ENCODE measurements at places on chromosomes 2 and 18.

DNA sequence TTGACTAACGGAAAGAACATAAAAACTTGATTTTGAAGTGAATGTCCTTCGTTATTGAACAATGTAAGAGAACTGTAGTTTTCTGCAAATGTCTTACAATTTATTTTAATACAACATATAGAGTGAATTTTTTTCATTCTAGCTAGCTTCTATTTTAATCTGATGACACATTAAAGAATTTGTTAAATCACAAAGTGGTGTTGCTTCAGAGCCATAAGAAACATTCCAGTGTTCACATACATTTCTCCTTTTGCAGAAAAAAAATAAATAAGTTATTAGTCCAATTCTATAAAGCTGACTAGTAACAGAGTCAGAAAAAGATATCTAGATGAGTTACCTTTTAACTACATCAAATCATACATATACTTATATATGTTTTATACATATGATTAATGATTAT, 914.3 kb upstream of the SLC39A10 start:
- no peak for DNase-seq

- DNase-seq, result no peak
Measured at GRCh38 chr2:235270956-235271355, 222.9 kb upstream of the AGAP1 start.

DNA sequence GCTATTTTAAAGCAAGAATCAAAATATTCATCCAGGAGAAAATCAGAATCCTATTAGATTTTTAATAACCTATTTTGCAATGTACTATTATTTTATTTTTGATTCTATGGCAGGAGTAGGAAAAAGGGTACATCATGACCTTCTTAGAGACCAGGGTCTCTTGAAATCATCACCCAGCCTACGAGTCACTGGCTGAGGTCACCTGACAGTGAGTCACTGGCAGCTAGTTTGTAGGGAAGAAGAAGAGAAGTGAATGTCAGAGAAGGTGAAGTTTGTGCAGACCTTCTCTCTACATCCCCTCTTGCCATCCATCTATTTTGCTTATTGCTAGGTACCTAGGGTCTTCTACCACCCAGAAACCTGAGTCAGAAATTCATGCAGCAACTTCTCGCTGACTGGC, 144.2 kb downstream of the ALK start:
- DNase-seq, result no peak

DNA sequence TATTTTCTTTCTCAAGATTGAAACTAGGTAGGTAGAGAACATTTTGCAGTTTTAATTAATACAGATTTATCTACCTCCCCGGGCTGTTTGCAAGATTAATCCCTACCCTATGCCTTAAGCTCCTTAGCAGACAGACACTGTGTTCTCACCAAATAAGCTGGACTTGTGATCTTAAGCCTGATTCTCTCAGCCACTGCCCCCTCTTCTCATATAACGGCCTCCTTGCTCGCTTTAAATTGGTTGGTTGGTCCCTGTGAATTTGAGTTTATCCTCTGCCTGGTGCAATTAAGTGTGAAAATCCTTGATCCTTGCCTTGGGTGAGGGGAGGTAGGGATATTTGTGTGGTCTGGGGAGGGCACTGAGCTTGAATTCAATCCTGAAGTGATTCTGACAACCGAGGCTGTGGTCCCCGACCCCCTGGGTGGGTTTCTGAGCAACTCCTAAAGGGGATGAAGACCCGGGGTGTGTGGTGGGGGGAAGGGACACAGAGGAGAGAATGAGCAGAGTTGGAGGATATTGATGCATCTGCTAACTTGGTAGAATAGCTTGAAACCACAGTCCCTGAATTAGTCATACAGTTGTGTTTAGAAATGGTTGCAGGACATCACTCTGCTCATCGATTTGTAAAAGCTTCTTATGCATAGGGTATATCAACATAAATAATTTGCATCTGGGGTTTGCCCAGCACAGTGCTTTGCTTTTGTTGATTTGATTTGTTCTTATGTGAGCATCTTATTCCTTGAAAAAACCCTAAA, 36.9 kb upstream of the NCKAP5 start:
- DNase-seq, result no peak

DNA sequence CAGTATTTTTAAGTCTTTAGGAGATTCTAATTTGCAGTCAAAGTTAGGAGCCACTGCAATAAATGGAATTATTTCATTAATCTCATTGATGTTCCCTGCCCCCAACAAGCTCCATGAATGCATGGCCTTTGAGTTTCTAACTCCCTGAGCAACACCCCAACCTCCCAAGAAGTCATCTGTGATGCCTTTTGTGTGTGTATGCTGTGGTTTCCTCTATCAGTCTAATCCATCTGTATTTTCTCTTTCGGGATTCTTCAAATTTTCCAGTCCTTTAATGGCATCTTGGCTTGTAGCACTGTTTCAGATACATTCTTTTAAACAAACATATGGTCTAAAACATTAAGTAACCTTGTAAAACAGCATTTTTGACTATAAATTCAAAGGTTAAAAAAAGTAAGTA, 16.8 kb downstream of the SERPINB10 start:
- DNase-seq, result no peak

- no peak for DNase-seq
Measured at GRCh38 chr18:789397-789796, 22.6 kb downstream of the YES1 start.

DNA sequence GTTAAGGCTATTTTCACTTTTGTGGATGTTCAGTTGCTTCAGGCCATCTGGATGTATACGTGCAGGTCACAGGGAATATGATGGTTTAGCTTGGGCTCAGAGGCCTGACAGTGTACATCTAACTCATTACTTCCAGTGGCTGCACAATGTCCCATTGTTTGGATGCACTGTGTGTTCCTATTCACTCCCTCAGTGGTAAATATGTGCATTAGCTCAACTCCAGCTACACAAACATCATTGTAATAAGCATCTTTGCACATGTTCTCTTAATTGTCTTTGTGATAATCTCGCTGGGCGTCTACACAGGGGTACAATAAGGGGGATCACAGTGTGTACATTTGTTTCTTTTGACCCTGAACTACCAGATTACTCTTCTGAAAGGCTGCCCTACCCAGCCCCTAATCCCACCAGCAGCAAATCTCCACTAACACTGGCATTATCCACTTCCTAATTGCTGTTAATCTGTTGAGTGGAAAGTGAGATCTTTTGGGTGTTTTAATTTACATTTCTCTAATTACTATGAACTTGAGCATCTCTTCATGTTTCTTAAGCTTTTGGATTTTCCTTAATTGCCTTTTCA, 56.1 kb upstream of the POLE4 start:
- no peak for DNase-seq

DNA sequence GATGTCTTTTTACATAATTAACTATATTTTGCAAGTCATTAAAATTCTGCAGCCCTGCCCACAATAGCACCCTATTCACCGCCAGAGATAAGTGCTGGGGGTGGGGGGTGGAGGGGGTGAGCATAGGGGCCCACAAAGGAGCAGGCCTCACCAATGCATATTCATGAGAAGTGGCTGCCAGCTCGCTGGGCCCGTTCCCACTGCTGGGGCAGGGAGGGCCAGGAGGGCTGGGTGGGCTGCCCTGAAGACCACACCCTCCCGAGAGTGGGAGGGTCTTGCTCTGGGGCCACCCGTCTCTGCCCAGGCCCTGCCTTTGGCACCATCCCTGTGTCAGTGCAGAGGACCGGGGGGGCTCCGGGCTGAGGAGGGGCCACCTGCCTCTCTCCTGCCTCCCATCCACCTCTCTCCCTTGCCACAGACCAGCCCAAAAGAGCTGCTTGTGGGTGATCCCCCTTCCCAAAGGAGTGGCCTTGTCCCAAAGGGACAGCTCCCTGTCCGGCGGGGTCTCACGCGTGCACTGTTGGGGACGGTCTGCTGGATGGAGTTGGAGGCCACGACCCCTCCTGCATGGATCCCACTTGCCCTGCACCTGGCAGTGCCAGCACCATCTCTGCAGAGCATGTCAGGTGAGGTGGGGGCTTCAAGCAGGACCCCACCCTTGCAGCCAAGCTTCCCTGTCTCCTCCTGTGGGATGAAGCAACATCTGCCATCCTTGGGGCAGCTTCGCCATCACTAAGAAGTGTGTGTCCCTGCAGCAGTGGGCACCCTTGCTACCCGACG, 138.8 kb upstream of the GPC1 start:
- no peak for DNase-seq

DNA sequence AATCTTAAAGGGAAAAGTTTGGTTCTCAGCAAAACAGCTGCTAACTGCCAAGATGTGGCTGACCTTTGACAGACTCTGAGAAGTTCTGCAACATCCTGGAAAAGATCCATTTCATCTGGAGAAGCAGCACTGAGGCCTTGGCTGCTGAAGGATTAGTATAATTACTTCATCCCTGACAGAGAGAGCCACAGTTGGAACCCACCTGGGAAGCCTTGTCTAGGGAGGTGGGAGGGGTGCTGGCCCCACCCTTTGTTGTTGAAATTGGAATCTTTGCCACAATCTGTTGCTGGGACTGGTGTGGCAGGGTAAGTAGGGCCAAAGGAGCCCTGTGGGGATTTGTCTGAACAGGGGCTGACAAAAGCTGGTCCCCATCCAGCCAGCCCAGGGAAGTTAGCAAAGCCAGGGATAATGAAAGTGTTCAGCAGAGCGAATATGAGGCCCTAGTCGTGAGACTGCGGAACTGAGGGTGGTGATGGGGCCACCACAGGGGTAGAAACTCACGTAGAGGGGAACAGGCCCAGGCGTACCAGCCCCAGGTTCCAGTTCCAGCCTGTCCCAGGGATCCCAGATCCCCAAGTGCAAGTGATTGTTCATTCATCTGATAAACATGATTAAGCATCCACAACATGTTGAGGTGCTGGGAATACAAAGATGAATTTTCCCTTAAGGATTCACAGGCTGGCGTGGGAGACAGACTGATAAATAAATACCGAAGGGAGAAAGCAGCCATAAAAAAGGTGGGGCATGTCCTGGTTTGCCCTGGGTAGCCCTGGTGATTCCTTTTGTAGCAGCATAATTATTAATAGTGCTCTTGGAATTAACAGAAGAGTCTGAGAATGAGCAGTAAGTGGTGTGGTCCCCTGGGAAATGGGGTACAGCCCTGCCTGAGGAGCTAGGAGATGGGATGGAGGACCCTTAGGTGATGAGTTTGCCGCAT, 60.0 kb downstream of the MYO1B start:
- DNase-seq, result no peak

DNA sequence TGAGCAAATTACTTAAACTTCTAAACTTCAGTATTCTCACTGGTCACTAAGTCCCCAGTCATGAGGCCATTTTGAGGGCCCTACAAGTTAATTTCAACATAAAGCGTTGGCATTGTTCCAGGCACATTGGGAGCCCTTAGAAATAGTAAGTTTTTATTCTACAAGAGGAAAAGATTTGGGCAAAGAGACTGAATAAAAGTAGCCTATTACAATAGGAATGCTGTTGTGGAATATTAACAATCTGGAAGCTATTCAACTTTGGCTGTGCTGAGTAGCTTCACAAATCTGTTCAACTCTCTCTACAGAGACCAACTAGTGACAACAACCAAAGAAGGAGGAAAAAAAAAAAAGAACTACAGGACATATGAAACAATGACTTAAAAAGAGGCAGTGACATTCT, 1287.5 kb upstream of the NXPH2 start:
- no peak for DNase-seq

GRCh38 chr2:175143678-175144077, 24.3 kb downstream of the ATF2 start:
- no peak for DNase-seq

GRCh38 chr2:98637401-98638147, 29.2 kb downstream of the UNC50 start:
- peak; percentile 62 for DNase-seq

GRCh38 chr2:1696472-1696871, 47.8 kb downstream of the PXDN start:
- no peak for DNase-seq

- no peak for DNase-seq
Measured at GRCh38 chr18:58491113-58491696, 137.7 kb downstream of the ALPK2 start.

DNA sequence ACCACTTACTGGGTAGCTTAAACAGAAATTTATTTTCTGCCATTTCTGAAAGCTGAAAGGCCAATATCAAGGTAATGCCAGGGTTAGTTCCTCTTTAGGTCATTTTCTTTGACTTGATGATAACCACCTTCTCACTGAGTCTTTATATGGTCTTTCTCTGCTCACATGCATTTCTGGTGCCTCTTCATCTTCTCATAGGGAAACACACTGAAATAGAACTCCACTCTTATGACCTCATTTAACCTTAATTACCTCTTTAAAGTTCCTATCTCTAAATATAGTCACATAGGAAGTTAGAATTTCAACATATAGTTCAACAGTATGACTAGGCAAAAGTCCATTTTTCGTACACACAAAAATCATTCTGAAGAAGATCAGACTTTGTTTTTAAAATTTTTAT, 616.8 kb upstream of the VRK2 start:
- no peak for DNase-seq

- no peak for DNase-seq
Measured at GRCh38 chr2:37657471-37657870, 14.0 kb downstream of the CDC42EP3 start.

GRCh38 chr18:27645929-27646328, 460.8 kb upstream of the CHST9 start:
- DNase-seq, result no peak

DNA sequence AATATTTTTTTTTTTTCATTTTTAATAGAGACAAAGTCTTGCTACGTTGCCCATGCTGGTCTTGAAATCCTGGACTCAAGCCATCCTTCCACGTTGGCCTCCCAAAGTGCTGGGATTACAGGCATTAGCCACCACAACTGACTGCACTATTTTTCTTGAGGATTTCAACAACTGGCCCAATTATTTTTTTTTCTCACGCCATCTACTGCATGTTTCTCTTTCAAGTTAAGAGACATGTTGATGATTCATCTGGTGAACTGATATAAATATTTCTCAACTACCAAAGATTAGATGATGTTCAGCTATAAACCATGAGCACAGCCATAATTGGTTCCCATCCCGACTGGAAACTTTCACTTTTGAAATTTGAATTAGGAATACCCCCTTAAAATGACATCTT, 688.4 kb upstream of the SYT4 start:
- DNase-seq, result no peak

DNA sequence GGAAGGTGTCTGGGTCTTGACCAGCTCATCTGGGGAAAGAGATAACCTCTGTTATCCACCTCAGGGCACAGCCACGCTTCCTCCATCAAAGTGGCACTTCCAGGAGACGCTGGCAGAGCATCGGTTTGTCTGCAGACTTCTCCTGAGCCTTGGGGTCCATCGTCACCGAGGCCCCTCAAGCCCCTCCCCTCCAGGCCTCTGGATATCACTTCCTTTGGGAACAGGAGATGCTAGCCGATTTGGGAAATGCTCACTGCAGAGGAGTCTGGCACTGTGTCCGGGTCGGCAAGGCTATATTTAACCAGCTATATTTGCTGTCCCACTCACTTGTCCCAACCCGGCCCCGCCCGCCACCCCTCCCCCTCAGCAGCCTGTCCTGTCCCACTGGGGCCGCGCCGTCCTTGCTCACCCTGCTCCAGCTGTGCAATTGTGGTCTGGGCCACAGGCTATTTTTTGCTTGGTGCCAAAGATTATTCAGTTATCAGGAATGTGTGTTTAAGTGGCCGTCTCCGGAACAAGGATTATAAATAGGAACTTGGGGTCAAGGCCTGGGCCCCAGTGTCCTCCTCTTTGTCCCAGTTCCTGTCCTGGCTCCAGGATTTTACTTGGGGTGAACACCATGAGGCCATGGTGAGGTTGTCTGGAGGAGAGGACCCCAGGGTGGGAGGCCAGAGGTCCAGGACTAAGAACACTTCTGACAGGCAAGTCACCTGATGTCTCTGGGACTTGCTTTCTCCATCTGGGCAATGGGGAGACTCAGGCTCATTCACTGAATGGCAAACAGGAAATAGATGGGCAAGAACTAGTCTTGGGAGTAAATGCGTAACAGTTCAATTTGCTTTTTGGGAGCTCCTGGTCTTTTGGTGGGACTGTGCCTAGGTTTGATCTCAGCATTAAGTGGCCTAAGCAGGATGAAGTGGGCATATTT, 263.6 kb downstream of the DYSF start:
- no peak for DNase-seq

All from CD4-positive, alpha-beta T cell treated with Interleukin-15 for 1 hour (primary cell).